ENCODE measurements at places on chromosomes 7 and 10.

DNA sequence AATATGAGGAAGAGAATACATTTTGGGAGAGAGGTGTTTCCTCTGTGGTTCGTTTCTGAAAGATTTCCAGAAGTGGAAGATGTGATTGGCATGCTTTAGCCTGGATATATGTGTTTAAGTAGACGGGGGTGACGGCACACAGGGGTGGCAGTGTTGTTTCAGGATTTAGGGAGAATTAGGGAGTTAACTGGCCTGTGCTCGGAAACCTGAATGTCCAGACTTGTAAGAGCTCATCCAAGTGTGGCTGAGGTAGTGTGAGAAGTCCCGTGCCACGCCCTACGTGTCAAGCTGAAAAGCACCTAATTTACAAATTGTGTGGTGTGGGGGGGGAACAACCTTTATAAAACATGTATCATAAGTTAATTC, 1.1 kb downstream of the RALA start:
- DNase-seq = peak; percentile 28

GRCh38 chr10:88954458-88955083, 2.0 kb upstream of the ACTA2 start:
- DNase-seq = no peak

GRCh38 chr10:29482591-29483431, 152.0 kb downstream of the SVIL start:
- peak; percentile 84 for DNase-seq

DNA sequence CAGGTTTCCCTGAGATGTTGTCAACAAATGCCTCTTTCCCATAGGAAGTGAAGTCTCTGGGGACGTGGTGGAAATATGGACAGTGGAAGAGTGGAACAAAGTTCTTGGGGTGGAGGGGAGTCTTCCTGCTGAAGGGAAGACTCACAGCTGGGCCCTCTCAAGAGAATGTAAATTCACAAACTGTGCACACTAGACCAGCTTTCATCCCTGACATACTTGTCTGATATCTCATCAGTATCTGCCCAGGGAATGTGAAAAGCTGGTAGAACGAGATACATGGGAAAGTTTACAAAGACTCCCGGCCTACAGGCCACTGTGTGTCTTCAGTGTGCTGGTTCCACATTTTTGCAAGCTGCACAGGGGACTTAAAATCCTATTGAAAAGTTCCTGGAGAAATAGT, 16.7 kb upstream of the CCDC3 start:
- DNase-seq = no peak

- DNase-seq = no peak
These were observed 123.8 kb upstream of the PDSS1 start for GRCh38 chr10:26573674-26574073.

GRCh38 chr7:47804767-47805545, 143.3 kb downstream of the PKD1L1 start:
- DNase-seq = peak; percentile 45

DNA sequence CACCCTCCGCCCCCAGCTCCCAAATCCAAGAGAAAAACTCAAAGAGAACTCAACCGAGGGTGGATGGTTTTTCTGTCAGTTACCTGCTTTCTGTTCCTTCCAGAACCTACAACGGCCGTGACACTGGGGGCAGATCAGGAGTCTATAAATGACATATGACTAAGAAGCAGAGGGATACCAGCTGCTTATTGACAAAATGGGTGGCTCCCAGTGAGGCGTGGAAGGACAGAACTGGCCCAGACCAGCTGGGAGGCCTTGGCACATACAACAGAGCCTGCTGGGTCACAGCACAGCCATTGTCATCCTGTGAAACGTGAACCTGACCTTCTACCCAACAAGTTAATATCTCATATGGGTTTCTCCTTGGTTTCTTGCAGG, 84.3 kb upstream of the ADRB1 start:
- DNase-seq = no peak

DNA sequence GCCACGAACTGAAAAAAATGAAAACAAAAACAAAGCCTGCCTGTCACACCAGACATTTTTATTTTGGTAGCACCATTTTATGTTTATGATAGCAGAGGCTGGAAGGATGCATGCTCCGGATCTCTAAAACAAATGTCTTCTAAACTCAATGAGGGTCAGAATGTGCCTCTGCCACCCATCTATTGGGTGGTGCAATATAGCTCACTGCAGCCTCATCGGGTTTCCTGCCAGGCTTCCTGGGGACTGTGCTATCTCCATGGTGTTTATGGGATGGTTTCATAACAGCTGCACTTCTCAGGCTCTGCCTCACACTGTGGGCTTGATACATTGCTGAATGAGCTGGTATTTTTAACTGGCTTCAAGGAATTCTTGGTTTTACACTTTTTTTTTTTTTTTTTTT, 94.4 kb downstream of the ITIH5 start:
- DNase-seq = no peak

- DNase-seq = peak; percentile 40
These were observed 286.9 kb upstream of the DKK1 start for GRCh38 chr10:52027055-52027705.

DNA sequence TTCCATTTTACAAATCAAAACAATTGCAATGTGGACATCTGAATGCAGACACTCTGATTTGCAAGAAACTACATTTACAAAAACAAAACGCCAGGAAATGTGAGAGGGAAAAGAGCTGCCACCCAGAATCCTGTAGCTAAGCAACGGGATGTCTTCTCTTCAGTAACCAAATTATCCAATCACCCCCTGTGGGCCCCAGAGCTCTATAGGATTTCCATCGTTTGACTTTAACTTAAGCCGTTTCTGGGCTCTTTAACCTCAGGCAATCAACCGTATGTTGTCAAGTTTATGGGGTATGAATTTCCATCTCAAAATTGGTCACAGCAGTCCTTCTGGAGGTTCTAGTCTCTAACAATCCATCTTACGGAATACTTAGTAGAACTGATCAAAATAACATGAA, 240.5 kb downstream of the ETV1 start:
- no peak for DNase-seq

GRCh38 chr7:64515330-64515729, 47.5 kb downstream of the ZNF680 start:
- DNase-seq = no peak

GRCh38 chr7:32285698-32286097, 204.5 kb downstream of the LSM5 start:
- DNase-seq = no peak

DNA sequence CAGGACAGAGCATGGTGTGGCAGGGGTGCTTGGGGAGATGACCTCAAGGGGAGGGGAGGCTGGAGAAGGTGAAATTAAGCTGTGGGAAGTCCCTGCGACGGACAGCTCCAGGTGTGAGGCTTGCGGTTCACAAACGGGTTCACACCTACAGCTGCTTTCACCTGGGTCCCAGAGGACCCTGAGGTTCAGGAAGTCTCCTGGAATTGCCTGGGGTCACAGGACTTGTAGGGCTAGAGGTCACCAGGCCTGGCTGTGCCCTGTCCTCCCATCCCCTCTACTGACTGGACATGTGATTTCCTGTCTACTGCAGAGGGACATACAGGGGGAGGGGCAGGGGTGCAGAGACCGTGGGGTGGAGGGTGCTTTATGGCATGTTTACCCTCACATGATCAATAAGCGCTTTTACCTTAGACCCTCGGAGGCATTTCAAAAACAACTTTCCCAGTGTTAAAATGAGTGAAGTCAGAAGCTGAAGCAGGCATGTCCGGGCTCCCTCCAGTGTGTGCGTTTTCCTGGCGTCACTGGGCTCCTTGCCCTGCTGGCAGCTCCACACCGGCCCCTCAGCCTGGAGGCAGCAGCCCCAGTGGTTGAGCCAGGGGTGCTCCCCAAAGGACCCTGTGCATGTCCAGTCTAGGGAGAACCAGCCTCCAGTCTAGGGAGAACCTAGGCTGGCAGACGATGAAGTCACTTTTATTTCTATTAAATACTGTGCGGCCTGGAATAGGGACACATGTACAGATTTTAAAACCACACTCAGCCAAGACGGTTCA, 66.6 kb upstream of the IGFBP3 start:
- no peak for DNase-seq

DNA sequence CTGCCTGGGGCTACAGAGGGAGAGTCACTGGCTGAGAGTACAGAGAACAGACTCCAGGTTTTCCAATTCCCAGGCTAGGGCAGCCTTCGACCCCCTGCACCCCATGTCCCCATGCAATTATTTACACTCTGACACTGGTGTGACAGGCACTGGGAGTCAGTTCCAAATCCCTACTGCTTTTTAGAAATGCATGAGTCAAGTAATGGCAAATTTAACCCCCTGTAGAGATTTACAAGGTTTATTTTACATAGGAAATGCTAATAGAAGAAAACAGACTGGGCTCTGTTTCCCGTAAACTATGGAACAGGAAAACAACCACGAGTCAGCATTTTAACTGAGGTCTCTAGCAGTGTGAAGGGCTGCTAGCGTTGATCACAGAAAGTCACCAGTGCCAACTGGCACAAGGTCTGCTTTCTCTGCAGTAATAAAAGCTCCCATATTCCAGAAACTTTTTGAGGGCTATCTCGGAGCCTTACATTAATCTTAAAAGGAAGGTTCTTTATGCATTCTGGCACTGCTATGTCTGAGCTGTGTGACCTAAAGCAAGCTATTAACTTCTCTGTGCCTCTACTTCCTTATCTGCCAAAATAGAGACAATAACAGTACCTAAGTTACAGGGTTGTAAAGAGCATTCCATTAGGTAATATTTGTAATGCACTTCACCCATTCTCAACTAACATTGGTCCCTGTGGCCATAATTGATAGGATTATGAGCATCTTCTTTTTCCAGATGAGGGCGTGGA, 28.2 kb downstream of the NOD1 start:
- DNase-seq = no peak

DNA sequence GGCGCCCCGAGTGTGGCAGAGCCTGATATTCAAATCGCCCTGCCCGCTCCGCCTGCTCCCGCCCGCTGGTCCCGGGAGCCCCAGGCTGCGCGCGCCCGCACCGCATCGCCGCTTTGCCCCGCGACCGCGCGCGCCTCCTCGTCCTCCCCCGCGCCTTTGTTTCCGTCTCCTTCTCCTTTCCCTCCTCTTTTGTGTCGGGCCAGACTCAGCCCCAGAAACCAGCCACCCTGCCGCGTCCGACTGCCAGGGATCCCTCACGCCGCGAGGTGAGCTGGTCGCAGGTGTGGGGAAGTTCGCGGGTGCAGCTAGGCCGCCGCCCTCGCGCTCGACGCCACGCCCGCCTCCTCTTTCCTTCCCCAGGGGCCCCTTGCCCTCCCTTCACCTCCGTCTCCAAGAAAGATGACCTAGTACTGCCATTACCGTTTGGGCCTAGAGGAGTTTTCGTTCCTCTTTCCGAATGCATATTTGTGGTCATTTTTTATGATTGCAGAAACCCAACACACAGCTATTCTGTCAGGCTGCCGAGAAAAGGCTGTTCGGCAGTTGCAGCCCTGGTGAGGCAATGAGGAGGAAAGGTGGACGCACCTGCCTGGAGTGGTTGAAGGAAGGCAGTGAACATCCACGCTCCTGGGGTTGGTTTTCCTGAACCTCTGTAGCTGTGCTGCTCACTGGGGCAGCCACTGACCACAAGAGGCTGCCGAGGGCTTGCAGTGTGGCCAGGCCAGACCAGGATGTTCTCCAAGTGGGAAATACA, 107.3 kb downstream of the SNX10 start:
- DNase-seq = peak; percentile 39

DNA sequence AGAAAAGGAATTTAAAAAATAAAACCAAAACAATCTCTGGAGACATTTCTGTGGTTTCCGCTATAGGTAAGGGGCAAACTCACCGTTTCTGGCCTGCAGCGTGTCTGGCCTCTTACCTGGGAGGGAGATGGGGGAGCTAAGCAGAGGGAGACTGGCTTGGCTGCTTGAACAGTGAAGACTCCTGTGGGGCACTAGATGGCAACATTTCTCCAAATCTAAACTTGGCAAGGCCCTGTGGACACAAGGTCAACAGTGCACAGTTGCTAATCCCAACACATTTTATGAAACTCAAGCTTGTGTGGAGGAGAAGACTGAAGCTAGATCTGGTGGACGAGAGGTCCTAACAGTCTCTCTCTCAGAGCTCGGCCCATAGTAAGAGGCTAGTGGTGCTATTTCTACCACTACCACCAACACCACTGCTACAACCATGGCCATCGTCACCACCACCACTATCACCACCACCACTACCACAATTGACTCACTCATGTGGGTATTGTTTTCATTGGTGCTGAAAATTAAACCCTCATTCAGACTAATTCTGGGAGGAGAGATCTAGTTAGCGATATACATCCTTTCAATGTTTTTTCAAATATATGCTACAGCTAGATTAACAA, 28.4 kb upstream of the CDHR3 start:
- peak; percentile 34 for DNase-seq

- no peak for DNase-seq
These were observed 46.3 kb downstream of the LRMDA start for GRCh38 chr10:75477680-75478079.

DNA sequence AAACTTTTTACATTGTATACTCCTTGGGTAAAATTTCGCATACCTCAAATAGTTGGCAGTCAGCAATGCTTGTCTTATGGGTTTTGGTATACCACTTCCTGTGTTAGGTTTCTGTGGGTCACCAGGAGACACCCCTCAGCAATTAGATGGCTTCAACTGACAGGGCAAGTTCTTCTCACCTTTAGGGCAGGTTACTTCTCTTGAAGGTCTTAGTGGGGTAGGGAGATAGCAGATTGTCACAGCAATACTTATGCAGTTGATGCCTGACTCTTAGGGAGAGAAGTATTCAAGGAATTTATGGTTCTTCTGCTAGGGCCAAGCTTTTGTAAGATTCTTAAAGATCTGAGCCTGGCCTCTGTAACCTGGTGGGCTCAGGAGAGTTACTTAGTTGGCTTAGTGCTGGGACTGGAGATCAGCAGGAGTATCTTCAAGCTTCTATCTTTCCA, 42.9 kb downstream of the MKLN1 start:
- peak; percentile 75 for DNase-seq

- DNase-seq = peak; percentile 89
These were observed 235.0 kb upstream of the IGFBP3 start for GRCh38 chr7:46156086-46156485.

- DNase-seq = no peak
These were observed 590.0 kb downstream of the NRG3 start for GRCh38 chr10:82464966-82465365.

DNA sequence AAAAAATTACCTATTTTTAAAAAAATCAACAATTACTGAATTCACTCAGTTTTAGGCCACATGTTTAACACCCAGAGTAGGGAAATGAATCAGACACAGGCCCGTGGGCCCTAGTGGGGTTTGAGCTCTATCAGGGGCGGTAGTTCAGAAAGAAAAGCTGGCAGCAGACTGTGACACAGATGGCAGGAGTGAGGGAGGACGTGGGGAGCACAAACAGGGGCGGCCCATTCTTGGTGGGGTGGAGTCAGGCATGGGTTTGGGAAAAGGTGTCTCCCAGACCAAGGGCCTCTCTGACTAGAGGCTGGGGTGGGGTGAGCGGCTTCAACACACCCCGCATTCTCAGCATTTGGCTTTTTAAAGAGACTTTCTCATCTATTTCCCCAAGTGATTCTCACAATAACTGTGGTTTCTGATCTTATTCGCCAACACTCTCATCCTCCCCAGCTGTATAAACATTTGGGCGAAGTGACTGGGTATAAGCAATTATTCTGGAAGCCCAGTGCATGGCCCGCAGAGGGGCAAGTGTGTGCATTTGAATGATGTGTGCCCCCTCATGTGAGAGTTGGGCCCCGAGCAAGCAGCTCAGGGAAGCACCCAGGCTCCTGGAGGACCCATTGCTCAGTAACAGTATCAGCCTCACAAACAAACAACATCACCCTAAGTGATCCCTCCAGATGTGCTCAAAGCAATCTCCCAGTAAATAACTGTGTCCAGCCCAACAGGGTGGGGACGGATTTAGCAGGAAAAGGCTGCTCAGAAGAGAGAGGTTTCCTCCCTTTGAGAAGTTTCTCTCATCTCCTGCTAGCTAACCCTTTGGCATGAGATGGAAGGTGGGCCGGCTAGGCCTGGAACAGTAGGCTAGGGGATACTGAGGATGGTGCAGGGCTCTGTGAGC, 437.6 kb upstream of the ZMIZ1 start:
- DNase-seq = peak; percentile 31

Measured in fibroblast of skin of right quadriceps (primary cell).